ENCODE measurements at places on chromosomes 11 and 22.

DNA sequence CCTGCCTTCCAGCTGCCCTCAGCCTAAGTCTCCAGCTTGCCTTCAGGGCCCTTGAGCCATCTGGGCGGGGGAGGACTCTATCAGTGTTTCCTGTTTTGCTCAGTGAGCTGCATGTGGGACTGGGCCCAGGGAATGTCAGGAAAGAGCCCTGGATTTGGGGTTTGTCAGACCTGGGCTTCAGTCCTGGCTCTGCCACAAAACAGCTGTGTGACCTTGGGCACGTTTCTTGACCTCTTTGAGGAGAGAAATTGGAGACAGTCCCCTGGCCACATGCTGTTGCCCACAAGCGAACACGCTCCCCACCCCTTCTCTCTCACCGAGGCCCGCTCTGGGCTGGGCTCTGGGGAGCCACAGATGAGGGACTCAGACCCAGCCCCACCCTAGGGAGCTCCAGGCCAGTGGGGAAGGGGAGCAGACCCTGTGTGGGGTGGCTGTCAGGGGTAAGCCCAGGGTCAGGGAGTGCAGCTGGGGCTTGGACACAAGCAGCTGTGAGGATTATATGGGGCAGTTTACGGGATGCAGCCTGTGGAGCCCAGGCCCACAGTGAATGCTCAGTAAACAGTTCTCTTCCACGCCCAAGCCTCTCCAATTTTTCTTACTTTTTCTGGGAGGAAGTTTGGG lies 12.3 kb downstream of the MYO7A start:
- no peak for DNase-seq

DNA sequence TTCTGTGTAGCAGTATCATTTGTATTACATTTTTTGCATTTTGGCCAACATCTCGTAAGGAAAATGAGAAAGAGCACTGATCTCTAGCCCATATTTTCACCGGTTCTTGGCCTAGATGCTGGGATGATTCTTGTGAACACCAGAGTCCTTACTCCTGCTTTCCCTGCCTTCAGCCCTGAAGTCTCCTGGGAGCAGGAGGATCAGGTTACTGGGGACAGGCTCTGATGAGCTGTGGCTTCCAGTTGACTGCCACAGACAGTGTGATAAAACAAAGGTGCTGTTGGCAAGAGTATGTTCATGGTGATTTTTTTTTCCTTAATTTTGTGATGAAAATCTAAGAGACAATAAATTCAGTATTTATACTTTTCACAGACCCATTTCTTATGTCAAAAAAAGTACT lies 34.2 kb upstream of the ADSL start:
- no peak for DNase-seq

GRCh38 chr11:17743808-17744119 lies 9.2 kb downstream of the KCNC1 start:
- no peak for DNase-seq

DNA sequence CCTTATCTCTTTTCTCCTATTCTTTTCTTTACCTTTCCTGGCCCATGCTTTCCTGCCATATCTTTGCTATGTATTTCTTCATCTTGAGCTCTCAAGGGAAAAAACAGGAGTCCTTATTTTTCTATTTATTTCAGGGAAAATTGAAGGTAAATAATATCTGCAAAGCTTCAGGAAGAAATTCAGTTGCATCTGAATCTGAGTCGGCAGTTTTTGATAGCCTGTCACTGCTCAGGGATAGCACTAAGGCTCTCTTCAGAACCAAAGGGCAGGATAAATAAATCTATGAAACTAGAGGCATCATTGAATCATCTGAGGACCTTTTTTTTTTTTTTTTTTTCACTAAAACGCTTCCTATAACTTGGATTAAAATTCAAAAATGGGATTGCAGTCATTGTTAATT lies 288.9 kb downstream of the TMEM135 start:
- no peak for DNase-seq

GRCh38 chr22:23145878-23146470 lies 697 bp downstream of the RAB36 start:
- DNase-seq: no peak

DNA sequence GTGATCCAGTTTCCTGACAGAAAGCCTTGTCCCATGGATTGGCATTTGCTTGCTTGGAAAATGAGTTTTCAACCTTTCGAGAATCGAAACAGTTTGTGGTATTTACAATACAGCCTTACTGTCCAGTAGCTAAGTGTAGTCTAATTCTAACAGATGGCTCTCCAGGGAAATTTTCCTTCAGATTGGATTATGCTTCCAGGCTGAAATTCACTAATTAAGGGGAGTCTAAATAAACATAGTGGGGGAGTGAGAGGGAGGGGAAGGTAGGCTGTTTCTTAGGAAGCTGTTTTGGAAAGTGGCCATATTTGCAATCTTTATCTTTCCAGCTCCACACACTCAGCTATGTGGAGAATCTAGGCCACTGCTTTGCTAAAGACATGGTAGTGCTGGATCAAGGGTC lies 81.3 kb downstream of the SYT9 start:
- DNase-seq: no peak
